ENCODE measurements at places on chromosomes 3 and 15.

DNA sequence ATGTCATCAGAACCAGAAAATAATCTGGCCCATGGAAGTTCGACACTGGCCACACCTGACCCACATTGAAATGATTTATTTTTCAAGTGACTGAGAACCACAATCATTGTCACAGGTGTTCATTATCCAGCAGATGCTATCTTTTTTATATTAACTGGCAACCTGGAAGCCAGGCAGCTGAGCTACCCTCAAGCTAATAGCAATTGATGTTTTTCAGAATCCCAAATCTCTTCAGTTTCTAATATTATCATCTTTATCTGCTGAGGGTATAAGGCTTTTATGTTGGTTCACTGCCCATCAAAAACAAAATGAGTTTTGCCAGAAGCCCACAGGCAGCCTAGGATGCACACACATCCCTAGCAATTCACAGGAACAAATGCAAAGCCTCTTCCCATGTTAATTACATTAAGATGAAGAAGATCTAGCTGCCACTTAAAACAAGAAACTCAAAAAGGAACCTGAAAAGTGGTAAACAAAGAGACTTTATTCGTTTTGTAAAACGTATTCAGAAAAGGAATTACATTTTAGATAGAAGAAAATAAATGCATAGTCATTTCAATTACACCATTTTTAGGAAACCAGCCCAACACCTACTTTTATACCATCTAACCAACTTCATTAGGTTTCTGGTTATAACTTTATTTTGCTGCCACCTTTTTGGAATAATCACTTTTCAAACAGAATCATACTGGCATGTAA, 40.9 kb upstream of the STRIT1 start:
- no peak for DNase-seq

DNA sequence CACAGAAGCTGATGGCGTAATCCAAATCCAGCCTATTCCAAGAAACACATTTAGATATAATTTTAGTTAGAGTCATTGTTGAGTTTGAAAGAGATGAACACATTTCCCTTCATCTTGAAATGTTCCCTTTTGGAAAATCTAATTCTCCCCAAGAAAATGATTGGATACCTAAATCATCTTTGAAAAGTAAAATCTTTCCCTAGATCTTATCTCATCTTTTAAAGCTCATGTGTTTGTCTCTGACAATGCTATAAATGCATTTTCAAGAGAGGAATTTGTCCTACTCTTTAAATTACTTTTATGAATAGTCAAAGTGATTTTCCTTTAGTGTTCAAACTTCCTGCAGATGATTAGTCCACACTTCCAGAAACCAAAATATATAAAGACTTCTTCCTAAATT, 82.6 kb upstream of the CNTN6 start:
- DNase-seq = no peak

DNA sequence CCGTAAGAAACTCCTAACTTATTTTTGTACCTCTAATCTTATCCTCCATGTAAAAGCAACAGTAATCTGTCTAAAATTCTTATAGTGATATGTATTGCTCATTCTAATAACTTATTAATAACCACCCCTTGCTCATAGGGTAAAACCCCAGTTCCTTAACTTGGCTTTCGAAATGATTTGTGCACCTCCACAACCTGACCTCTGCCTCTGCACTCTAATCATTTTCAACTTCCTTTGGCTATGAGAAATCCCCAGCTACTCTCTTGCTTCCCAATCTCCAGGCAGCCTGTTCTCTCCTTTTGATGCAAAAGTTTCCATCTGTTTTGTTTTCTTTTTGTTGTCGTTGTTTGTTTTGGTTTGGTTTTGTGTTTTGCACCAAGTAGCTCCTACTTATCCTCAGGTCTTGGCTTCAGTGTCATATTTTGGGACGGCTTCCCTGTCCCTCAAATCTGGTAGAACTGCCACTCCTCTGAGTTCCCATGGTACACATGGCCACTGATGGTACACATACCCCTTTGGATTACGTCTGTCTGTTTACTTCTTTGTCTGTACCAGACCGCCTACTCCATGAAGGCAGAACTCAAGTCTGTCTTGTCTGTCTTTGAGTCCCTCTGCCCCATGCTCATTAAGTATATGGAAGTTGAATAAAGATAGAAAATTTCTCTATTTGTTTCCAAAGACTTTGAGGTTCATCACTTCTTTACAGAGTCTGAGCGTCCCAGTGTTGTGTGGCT, 105.6 kb upstream of the TGFBR2 start:
- DNase-seq = no peak

DNA sequence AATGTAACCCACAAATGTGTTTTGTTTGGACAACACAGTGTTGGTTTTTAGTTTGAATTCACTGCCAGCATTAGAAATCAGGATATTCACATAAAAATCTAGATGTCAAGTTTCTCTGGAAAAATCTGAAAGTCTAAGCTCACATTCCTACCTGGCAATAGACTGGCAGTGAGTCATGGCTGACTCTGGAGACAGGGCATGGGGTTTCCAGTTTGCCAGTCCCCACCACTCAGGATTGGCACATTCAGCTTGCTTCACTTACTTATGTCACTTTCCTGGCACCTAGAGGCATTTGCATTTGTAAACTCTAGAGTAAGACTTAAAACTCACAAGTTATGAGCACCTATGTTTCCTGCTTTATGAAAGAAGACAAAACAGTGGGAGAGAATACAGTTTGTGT, 19.1 kb upstream of the SEC61A1 start:
- DNase-seq = no peak

- DNase-seq = no peak
These were observed 74.7 kb downstream of the PPARG start for GRCh38 chr3:12363397-12364195.

GRCh38 chr15:25056484-25057425, 102.0 kb downstream of the SNRPN start:
- DNase-seq = peak; percentile 12

DNA sequence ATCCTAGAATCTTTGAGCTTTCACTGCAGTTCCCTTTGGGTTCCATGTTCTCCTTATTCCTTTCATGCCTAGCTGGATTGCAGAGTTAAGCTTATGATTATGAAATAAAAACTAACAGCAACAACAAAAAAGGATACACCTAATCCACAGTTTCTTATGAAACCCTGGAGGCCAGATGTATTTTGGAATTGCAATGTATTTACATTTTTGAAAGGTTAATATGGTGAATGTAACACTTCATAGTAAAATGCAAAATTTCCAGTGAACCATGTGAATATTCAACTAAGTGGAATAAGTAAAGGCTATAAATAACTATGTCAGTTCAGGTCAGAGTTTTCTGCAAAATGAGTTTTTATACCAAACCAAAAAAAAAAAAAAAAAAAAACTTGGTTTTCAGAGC, 65.8 kb upstream of the FLNB start:
- no peak for DNase-seq

GRCh38 chr15:31324806-31325594, 1.6 kb upstream of the KLF13 start:
- DNase-seq = no peak

- no peak for DNase-seq
These were observed 55.6 kb downstream of the MECOM start for GRCh38 chr3:169607949-169608348.

- no peak for DNase-seq
These were observed 365 bp upstream of the PDCD6IP start for GRCh38 chr3:33798113-33798417.

DNA sequence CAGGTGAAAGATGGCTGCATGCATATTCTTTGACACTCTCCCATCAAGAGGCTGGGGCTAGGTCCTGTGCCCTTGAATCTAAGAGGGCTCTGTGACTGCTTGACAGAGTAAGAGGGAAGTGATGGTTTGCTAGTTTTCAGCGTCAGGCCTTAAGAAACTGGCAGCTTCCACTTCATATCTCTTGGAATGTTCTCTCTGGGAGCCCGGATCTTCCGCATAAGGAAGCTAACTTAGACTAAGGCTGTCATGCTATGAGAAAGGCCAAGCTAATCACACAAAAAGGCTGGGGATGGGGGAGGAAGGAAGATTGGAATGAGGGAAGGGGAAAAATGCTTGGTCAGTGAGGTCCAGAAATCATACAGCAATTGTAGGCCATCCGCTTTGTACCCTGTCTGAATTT, 50.0 kb downstream of the MB21D2 start:
- no peak for DNase-seq

- DNase-seq = no peak
These were observed 256.6 kb upstream of the TPRG1 start for GRCh38 chr3:188915127-188915526.
